ENCODE measurements at places on chromosomes 3 and 15.

DNA sequence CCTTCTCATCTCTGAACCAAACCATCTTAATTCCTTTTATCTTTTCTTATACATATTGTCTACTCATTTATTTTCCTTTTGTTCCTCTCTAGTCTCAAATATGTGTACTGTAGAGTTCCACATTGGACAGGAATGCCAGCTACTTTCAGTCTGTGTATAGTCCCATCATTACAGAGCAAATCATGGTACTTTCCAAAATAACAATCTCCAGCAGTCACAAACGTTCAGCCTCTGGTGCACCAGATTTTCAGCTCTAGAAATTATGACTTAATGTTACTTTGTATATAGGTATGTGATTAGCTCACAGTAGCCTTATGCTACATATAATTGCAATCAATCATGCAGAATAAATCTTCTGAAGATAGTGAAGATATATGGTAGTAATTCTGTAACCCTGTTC is 32.5 kb upstream of the TM4SF4 start:
- DNase-seq = no peak

GRCh38 chr3:154730186-154730585 is 300.2 kb upstream of the GPR149 start:
- no peak for DNase-seq

GRCh38 chr3:143644370-143645089 is 203.7 kb downstream of the SLC9A9 start:
- no peak for DNase-seq

DNA sequence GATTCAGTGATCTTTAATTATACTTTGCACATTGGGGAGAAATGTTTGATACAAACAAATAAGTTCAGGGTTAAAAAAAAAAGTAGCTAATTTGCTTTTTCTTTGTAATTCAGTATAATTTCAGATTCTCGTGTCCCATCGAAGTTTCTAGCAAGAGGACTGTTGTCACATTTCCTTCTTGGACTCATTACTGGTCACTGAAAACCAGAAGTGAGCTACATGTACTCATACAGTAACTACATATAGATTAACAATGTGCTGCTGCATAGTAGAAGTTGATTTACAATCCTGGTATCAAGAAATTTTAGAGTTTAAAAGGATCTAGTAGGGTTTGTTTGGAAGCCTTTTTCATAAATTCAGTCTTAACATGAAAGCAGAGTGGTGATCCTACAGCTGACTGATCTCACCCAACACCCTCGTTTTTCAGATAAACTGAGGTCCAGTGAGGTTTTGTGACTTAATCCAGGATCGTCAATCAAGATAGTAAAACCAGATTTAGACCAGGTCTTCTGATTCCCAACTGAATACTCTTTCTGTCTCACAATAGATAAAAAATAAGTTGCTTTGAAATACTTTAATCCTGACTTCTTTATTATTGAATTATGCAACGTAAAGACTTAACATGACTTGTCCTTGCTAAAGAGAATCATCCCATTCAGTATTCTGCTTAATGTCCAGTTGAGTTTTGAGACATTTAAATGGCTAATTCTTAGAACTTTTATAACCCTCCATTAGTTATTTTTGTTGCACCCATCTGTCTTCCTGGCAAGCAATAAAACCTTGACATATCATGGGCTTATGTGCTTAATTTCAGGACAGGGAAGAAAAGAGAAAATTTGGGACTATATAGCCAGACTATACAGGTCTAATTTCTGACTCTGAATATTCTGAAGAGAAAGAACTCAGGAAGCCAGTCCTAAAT is 2.8 kb downstream of the SEC62 start:
- no peak for DNase-seq

GRCh38 chr3:141241616-141242376 is 10.2 kb downstream of the PXYLP1 start:
- no peak for DNase-seq

DNA sequence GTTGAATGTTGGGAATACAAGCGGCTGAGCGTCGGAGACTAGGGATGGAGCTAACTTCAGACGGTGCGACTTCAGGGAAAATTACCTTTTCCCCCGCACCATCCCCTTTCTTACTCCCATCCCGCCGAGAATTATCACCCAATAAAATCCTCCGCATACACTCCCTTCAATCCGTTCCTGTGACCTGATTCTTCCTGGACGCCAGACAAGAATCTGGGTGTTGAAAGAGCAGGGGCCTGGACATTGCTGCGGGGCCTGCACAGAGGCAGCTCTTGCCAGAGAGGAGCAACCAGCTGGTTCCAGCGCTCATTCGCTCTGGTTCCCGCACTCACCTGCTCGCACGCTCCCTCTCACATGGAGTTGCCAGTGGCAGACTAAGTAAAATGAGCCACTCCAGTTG is 241.9 kb downstream of the ALCAM start:
- no peak for DNase-seq

- DNase-seq = no peak
Measured at GRCh38 chr15:49024840-49025239, 21.4 kb downstream of the SECISBP2L start.

GRCh38 chr3:169342652-169343505 is 320.6 kb downstream of the MECOM start:
- no peak for DNase-seq

DNA sequence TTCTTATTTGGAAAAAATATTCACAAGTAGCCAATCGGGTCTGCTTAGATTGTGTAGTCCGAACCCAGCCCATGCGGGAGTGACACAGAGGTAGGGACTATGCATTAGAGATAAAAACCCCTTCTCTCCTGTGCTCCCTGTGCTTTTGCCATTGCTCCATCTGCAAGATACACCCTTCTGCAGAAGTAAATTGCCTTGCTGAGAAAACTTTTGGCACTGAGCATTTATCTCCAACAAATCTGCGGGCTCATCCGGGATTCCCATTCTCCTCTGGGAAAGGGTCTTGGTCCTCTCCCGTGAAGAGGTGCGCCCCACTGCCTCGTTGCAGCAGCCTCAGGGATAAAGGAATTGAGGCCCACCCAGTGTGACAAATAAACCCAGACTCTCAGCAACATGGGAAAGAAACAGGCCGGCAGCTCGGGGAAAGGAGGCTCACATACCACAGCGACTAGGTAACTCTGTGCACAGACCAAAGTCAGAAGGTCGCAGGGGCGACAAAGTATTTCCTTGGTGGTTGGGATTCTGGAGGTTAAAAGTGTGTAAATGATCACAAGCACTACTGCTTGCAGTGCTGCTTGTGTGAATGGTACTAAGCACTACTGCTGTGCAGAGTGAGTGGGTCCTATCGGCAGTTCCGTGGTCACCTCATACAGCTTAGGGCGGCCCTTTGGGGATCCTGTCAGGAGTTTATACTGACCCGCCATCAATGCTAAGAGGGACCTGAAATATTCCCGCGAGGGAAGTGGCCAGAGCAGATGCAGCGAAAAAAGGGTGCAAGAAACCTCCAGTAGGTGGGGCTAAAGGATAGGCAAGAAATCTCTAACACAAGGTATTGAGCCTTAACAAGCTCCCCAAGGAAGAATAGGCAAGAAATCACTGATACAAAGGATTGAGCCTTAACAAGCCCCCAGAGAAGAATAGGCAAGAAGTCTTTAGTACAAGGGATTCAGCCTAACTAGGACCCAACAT is 54.3 kb downstream of the GSK3B start:
- DNase-seq = no peak

- peak; percentile 53 for DNase-seq
Measured at GRCh38 chr3:143973259-143974021, 1.8 kb downstream of the DIPK2A start.

DNA sequence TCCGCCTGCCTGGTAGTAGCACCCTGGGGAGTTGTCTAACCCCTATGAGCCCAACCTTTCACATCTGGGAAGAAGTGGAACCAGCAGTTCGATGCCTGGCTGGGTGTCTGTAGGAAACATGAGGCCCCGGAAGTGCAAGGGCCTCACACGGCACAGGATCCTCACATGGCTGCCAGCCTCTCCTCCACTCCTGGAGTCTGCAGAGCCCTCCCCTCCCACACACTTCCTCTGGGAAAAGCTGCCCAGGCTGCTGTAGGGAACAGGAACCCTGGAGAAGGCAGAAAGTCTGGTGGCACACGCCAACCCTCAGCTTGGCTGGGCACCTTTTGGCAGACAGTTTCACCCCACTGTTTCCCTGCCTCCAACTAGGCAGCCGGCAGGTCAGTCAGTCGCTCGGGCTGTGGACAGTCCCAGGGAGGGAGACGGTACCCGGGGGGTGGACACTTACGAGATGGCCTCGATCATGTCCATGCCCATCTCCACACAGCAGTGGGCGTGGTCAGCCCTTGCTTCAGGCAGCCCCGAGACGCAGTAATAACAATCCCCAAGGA is 118.4 kb downstream of the ADCY5 start:
- DNase-seq = no peak

GRCh38 chr15:72196409-72197040 is 1.1 kb downstream of the GRAMD2A start:
- DNase-seq = no peak

GRCh38 chr15:71465131-71465955 is 345.0 kb upstream of the NR2E3 start:
- DNase-seq = no peak

GRCh38 chr3:102796804-102797203 is 362.0 kb downstream of the ZPLD1 start:
- no peak for DNase-seq

- no peak for DNase-seq
Measured at GRCh38 chr3:142029791-142030190, 119.6 kb downstream of the TFDP2 start.

DNA sequence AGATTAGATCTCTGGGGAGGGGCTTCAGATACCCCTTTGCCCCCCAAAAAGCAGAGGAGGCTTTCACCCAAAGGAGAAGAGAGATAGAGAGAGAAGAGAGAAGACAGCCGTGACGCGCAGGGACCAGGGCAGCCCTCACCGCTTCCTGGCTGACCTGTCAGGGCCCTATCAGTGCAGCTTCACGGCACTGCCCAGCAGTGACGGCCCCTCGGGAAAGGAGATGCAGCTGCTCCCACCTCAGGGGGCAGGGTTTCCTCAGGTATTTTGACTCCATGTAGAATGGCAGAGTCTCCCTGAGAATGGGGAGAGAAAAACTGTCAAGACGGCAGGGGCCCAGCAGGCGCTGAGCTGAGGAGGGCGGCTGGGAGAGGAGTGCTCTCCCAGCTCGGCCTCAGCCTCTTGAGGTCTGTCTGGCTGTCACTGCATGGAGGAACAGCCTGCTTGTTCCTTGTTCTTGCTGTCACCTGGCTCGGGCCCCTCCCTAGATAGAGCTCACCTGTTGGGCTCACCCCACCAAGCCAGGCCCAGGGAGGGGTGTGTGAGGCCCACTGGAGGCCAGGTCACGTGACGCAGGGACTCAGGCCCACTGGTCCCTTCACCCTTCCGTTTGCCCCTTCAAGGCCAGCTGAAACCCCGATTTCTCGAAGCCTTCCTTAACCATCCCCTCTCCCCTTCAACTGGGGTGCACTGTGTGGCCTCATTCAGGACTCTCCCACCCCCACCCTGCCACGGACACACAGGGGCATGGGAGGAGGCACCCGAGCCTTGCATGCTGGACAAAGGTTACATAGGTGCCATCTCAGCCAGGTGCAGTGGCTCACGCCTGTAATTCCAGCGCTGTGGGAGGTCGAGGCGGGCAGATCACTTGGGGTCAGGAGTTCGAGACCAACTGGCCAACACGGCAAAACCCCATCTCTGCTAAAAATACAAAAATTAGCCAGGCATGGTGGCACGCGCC is 28.2 kb downstream of the LOXL1 start:
- no peak for DNase-seq

- no peak for DNase-seq
Measured at GRCh38 chr3:16058521-16058920, 116.0 kb upstream of the GALNT15 start.

GRCh38 chr3:55750525-55750924 is 263.4 kb upstream of the WNT5A start:
- no peak for DNase-seq

- DNase-seq = no peak
Measured at GRCh38 chr3:175150812-175151401, 291.8 kb downstream of the NAALADL2 start.

DNA sequence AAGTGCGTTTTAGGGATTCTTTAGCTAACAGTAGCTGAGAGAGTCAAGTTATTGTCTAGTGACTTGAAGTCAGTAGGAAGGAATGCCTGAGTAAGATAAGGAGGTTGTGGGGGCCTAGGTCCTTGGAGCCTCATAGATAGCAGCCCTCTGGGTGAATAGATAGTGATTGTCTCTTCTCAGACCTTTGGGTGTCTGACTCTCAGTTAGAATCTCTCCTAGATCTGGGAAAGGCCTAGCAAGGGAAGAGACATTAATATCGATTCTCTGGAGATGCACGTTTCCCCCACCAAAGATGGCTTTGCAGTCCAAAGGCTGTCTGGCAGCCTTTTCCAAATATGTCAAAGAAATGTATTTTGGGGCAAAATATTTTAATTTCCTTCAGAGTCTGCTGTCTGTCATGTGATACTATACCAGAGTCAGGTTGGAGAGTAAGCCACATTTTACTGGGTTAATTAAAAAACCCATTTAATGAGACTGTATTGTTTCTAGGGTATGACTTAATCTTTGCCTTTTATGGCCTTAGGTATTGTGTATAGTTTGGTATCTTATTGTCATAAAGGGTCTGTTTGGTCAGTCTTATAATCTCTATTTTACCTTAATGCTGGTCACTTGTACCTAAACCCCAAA is 92.2 kb downstream of the ST6GAL1 start:
- DNase-seq = no peak

DNA sequence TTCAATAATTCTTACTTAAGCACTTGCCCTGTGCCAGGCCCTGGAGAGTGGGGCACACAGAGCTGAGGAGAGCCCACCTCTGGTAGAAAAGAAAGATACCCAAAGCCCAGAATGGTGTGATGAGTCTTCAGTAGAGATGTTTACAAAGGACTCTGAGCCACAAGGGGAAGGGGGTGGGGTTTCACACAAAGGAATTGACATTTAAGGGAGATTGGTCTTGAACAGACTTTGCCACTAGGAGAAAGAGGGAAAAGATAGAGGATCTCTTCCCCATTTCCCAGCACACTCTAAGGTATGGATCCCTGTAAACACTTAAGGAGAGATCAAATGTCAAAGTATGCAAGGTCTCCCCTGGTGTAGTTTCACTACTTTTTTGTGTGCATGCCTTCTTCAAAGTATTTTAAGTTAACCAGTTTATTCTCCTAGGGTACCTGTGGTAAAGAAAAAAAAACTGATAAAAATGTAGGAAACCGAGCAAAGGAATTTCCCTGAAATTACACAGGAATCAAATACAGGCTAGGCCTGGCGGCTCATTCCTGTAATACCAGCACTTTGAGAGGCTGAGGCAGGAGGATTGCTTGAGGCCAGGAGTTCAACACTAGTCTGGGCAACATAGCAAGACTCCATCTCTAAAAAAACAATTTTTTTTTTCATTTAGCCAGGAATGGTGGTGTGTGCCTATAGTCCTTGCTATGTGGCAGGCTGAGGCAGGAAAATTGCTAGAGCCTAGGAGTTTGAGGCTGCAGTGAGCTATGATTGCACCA is 117.6 kb upstream of the SKOR1 start:
- no peak for DNase-seq

GRCh38 chr15:101357333-101357732 is 62.3 kb upstream of the SNRPA1 start:
- DNase-seq = no peak

GRCh38 chr3:157163217-157163953 is 3.4 kb upstream of the CCNL1 start:
- DNase-seq = no peak
